ENCODE measurements at places on chromosomes 16 and 17. TPM values are rescaled to one million over a fixed set of nuclear protein-coding genes. Genes with fewer than 3 reads are reported as not detected.

KRTAP4-16 gene
- total RNA-seq: not detected

SPEM3 gene
- 0.02 TPM for total RNA-seq

KRTAP2-4 gene
- not detected for total RNA-seq

OTOP3 gene
- total RNA-seq: not detected

KRTAP4-5 gene
- total RNA-seq: not detected

NEUROD2 gene
- total RNA-seq: 0.01 TPM

PTGES3L gene
- total RNA-seq: 0.87 TPM

IRX5 gene
- total RNA-seq: 1.9 TPM

SP6 gene
- 7.7 TPM for total RNA-seq

HBA2 gene
- 0.62 TPM for total RNA-seq

ITGA2B gene
- total RNA-seq: 1.5 TPM

TNFSF12 gene
- 11.1 TPM for total RNA-seq

CDH3 gene
- 0.35 TPM for total RNA-seq

PER1 gene
- 61.7 TPM for total RNA-seq

TMEM235 gene
- total RNA-seq: not detected

KRTAP4-6 gene
- total RNA-seq: not detected

SLC5A11 gene
- 0.40 TPM for total RNA-seq

SLC6A2 gene
- 0.05 TPM for total RNA-seq

CD300LG gene
- total RNA-seq: not detected

EVI2B gene
- not detected for total RNA-seq

SNX20 gene
- total RNA-seq: not detected

PSMC3IP gene
- 30.0 TPM for total RNA-seq

CCDC154 gene
- total RNA-seq: 0.18 TPM

NHLRC4 gene
- total RNA-seq: 0.18 TPM

OR1A1 gene
- not detected for total RNA-seq

CEP295NL gene
- total RNA-seq: 0.32 TPM

SLC38A8 gene
- total RNA-seq: 0.09 TPM

ABCC1 gene
- total RNA-seq: 73.1 TPM

KRT17 gene
- total RNA-seq: 0.66 TPM
